MV-4-11 (cell line): ENCODE measurements at places on chromosomes 13 and 19.
A peak's percentile ranks its signal among the peaks of the same experiment; 100 is the strongest.

DNA sequence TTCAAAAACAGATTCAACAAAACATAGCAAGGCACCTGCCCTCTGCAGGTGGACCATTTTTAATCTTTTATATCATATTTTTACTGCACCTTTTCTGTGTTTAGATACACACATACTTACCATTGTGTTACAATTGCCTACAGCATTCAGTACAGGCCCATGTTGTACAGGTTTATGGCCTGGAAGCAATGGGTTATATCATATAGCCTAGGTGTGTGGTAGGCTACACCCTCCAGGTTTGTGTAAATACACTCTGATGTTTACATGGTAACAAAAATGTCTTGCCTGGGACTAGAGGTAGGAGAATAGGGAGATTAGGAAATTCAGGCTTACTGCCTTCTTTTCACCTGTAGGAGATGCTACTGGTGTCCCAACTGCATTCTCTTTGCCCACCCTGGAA, 8.2 kb upstream of the UBAC2 start:
- DNase-seq: no peak

GRCh38 chr13:39170711-39171110, 132.5 kb downstream of the NHLRC3 start:
- no peak for DNase-seq

DNA sequence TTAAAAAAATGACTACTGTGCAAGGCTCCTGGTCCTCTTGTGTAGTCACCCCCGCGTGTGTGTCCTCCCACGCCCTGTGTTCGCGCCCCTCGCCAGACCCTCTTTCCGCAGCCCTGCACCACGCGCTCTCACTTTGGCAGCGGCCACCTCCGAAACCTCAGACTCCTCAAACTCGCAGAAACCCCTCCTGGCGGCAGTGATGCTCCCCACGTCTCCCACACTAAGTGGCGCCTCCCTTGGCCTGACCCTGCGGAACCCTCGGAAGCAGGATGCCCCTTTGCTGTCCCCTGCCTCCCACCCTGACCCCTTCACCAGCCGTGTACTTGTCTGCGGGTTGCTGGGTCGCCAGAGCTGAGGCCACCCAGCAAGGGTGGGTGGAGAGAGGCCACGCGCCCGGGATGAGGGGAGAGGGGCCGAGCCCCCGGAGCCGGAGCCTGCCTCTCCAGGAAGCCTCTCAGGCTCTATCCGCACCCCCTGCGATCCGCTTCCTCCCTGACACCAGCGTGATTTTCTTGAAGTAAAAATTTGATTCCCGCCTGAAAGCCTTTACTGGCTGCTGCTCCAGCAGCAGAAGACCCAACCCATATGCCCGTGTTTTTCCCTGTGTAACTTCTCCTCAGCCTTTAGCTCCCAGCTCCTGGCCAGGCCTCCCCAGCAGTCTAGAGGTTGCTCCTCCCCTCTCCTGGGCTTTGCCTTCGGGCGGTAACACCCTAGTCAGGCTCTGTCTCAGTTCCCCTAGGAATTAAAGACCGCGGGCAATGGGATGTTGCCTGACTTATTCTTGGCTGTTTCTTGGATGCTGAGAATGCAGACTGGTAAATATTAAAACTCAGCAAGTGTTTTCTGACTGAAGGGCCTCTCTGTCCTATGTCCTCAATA, 55.2 kb downstream of the MIPEP start:
- no peak for DNase-seq

DNA sequence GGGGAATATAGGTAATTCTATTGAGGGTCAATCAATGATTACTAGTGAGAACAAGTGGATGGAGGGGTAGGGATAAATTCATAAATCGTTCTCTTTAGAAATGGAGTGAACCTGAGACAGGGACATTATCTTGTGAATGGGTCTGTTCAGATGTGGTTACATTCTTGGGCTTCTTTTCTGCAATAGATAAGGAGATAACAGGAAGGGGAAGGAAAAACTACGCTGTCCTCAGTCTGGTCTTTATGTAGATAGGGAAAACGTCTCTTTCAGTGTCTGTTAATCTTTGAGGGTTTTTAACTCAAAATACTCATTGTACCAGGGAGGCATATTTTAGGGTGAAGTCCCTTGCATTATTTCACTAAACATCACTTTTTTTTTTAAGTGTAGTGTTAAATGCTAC, 266.7 kb upstream of the MAB21L1 start:
- DNase-seq: no peak

DNA sequence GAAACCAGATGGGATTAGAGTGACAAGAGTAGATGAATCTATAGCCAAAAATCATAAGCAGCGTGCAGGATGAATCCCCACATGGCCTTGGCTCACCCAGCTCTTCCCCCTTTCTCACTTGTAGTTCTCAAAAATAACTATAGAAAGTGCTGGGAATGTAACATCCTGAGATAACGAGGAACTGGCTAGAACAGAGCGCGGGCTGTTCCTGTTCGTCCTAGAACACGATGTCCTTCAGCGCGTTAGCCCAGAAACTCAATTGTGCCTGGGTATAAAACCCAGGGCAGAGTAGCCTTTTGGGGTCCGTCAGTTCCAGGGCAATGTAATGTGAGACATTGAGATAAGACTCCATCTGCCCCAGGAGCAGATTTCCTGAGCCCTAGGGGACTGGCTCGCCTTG, 326.2 kb downstream of the TSHZ3 start:
- no peak for DNase-seq

- no peak for DNase-seq
These were observed 40.4 kb upstream of the ZNF254 start for GRCh38 chr19:24046550-24046949.

GRCh38 chr19:44662691-44663385, 8.4 kb upstream of the CEACAM19 start:
- no peak for DNase-seq

- DNase-seq: peak; percentile 64
These were observed 9.7 kb upstream of the JUND start for GRCh38 chr19:18291019-18291524.

GRCh38 chr19:57671124-57671895, 2.6 kb downstream of the ZSCAN4 start:
- no peak for DNase-seq

- peak; percentile 20 for DNase-seq
These were observed 6.6 kb downstream of the PEPD start for GRCh38 chr19:33514885-33515551.

DNA sequence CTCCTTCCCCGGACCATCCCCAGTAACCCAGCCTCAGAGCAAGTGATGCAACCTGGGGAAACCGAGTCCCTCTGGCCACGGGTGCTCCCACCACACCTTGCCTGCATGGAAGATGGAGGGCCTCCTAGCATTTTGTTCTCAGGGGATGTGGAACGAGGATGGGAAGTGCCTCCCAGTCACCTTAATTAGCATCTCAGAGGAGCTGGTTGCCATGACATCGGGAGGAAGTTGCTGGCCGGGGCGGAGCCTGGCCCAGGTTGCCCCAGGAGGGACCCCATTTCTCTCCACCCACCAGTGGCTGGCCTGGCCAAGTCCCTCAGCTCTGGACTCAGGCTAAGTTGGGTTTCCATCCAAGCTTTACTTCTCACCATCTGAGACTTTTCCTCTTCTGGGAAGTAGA, 24.1 kb upstream of the PTPRS start:
- DNase-seq: no peak
